ENCODE measurements at places on chromosomes 6 and 20.

- no peak for DNase-seq
Observed at GRCh38 chr6:36743032-36743431, 45.4 kb downstream of the RAB44 start.

DNA sequence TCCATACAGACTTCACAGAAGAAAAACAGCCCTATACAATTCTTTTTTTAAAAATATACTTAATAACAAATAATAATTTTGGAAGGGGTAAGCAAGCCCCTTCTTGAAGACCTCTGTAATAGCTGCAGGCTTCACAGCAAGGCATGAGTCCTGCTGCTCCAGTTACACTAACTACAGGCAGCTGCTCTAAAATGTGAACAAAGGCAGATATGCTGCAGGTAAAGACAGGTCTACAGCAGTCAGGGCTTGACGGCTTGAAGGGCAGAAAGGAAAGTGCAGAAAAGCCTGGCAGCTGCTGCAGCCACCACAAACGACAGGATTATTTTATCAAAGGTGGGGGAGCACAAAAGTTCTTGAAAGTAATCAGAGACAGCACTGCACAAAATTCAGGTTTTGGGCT, 11.3 kb downstream of the FAXC start:
- DNase-seq, result no peak

DNA sequence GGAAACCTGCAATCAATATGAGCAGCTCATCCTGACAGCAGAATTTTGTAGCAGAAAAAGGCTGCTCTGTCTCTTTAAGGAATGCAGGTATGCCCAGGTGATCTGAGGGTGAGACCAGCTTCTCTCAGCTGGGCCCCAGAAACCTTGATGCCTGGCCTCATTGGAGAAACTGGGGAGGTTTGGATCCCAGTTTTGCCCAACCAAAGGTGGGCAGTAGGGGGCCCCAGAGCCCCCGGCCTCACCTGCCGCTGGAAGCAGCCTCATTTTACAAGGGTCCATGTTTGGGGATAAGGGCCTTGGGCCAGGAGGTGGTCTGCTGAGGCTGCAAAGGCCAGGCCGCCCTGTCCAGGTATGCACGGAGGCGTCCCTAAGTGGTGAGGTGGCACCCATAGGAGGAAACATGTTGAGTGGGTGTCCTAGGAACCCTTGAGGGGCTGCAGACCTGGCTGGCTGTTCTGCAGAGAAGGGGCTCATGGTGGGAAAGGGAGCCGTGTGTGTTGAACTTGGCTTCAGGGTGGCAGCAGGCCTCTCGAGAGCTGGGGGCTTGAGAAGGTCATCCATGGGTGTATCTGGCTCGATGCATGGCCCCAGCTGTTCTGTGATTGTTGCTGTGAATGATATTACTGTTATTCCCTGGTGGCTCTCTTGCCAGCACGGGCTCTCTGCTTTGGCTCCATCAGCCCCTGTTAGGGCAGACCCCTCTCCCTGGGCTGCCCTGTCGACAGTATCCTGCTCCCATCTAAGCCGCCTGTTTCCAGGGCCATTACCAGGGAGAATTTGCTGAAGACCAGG, 208.4 kb downstream of the CDH4 start:
- no peak for DNase-seq

- no peak for DNase-seq
Observed at GRCh38 chr6:138374815-138375214, 2.9 kb upstream of the SMIM28 start.

DNA sequence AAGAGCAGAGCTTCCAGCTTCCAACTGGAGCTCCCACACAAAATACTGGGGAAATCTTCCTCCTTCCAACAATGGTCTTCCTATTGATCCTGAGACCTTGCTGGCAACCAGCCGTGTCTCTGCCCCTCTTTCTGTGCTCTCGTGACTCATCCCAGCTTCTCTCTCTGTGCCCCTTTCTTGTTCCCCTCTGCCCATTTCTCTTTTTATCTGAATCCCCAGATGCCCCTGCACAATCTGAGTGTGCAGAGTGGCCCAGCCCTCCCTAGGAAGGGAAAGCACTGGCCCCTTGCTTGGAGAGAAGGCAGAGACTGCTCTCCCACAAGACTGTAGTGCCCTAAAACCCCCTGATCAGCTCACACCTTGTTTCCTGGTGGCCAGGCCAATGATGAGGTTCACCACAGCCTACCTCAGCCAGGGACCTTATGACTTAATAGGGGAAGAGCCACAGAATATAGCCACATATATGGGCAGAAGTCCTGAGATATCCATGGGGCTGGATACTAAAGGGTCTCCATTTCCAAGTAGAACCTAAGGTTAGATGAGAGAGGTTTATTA, 23.1 kb upstream of the MAS1L start:
- DNase-seq, result no peak

DNA sequence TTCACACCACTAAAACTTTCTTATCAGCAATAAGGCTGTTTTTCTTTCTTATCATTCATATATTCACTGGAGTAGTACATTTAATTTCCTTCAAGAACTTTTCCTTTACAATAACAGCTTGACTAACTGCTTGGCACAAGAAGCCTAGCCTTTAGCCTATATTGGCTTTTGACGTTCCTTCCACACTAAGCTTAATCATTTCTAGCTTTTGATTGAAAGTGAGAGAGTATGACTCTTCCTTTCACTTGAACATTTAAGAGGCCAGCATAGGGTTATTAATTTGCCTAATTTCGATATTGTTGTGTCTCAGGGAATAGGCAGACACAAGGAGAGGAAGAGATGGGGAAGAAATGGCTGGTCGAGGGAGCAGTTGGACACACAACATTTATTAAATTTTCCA, 23.6 kb downstream of the THEMIS start:
- no peak for DNase-seq

DNA sequence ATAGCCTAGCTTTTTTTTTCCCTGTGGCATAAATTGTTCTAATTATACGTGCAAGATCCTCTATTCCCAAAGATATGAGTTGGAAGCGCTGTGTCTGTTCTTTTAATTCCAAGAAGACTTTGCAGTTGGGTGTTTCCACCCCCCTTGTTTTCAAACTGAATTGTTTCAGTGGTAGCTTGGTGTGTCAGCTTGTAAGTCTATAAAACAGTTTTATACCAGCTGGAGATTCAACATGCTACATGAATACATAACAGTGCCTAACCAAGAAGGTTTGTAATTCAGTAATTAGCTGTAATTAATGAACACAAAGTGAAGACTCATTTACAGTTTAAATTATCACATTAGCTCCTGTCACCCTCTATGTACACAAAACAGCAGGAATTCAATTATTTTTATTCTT, 154.0 kb downstream of the ZNF217 start:
- DNase-seq, result no peak

DNA sequence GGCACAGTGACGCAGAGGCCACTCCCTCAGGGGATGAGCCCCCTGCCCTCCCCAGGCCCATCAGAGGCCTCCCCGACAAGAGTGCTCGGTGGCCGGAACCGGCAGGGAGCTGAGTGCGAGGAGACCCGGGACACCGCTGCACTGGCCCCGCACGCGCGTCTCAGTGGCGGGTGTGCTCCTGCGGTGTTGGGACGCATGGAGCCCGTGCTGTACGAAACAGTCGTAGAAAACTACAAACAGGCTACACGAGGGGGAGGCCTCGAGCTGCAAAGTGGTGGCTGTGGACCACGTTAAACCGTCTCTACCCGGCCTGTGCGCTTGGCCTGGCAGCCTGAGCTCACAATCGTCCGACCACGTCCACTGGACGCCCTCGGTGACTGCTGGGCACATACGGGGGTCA, 40.2 kb upstream of the FNDC1 start:
- no peak for DNase-seq

Measured in effector CD8-positive, alpha-beta T cell (primary cell).